ENCODE measurements at places on chromosomes 6 and 20.

DNA sequence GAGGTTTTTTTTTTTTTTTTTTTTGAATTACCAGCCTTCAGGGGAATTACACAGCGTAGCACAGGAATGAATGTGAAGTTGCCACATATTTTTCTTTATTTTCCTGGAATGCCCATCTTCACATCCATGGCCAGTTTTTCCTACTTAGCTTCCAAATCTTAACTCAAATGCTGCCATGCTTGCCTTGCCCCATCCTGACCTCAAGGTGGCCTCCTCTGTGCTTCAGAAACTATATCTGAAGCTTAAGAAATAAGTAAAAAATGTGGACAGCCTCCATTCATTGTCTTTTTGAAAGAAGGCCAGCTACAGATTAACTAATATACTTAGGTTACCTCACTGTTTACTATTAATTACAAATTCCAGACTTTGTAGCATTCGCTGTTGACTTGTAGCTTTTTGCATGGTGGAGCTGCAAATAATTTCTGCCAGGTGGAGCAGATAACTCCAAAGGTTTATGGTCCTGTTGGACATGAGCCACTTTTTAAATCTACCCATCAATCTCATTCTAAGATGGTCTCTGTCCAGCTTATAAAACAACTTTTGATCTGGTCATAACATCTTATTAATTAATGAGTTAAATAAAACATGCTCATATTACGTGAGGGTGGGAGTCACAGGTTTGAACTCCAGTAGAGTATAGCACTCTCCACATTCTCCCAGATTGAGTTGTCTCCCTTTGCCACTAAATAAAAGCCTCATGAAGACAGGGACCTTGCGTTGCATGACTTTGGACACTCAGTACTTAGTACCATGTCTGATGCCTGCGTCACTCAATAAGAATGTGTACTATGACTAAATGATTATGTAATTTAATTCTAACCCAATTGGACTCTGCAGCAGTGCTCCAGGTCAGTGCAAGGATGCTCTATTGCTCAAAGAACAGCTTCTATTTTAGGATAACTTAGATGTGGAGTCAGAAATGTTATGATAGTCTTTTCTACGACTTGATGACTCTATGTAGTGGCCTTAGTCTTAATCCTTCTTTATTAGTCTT lies 678.6 kb upstream of the CITED2 start:
- DNase-seq, result no peak

- no peak for DNase-seq
Observed at GRCh38 chr20:58342104-58342945, 32.8 kb downstream of the RAB22A start.

DNA sequence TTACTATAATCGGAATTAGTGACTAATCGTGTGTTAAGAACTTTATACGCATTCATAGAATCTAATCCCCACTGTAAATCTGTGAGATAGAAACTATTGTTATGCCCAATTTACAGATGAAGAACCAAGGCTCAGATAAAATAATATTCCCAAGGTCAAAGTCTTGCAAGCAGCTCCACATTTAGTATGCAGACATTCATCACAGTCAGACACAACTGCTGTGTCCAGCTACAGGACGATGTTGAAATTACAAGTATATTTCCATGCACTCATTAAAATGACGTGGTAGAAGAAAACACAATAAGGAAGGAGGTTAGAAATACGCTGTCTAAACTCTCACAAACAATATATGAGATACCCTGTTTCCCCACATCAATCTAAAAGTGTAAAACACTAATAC lies 82.5 kb downstream of the PREX1 start:
- DNase-seq, result no peak

GRCh38 chr20:58461899-58462298 lies 53.3 kb downstream of the APCDD1L start:
- DNase-seq, result no peak

DNA sequence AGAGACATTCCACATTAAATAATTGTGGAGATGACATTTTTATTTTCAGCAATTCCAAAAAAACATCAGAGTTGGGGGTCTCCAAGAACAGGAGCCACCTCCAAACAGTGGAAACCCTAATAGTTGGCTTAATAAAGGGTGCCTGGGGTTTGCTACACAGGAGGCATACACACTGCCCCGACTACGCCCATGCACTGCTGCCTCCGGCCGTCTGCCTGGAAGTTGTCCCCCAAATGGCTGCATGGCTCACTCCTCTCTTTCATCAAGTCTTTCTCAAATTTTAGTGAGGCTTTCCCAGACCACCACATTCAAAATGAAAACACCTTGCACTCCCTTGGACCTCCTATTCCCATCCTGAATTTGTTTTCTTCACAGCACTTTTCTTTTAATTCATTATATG lies 58.8 kb downstream of the ZMYND8 start:
- DNase-seq, result no peak

DNA sequence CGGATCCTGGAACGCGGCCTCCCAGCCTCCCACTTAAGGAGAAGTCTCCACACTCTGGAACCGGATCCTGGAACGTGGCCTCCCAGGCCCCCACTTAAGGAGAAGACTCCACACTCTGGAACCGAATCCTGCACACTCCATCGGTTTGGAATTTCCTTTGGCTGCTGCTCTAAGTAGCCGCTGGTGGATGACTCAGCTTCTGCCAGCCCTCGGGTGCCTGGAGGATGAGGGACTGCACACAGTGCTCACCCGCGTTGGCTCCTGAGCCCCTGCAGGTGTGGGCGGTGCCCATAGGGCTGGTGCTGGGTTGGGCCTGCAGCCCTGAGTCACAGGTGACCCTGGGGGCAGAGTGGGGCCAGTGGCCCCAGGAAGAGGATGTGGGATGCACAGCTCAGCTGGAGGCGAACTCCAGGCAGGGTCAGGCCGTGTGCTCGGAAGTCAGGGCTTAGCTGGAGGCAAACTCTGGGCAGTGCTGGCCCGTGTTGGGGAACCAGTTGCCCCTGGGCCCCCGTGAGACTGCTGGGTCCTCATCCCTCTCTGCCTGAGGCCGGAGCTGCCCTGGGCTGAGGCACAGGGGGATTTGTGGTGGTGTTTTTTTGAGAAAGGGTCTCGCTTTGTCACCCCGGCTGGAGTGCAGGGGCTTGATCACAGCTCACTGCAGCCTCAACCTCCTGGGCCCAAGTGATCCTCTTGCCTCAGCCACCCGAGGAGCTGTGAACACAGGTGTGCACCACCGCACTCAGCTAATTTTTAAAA lies 13.9 kb upstream of the TNFRSF6B start:
- peak; percentile 93 for DNase-seq

- DNase-seq, result no peak
Observed at GRCh38 chr20:56088375-56088774, 83.1 kb upstream of the CBLN4 start.

- no peak for DNase-seq
Observed at GRCh38 chr6:24924580-24925356, 11.0 kb downstream of the RIPOR2 start.
